NCI-H524 treated with DMSO at 0.1 percent for 48 hours (cell line): ENCODE measurements at places on chromosomes 13 and 19.

- DNase-seq, result no peak
Observed at GRCh38 chr13:82739881-82740280, 1142.4 kb downstream of the SLITRK1 start.

GRCh38 chr13:71338070-71338469 is 528.9 kb downstream of the DACH1 start:
- DNase-seq, result no peak

- no peak for DNase-seq
Observed at GRCh38 chr13:106527445-106527801, 8.0 kb downstream of the EFNB2 start.

DNA sequence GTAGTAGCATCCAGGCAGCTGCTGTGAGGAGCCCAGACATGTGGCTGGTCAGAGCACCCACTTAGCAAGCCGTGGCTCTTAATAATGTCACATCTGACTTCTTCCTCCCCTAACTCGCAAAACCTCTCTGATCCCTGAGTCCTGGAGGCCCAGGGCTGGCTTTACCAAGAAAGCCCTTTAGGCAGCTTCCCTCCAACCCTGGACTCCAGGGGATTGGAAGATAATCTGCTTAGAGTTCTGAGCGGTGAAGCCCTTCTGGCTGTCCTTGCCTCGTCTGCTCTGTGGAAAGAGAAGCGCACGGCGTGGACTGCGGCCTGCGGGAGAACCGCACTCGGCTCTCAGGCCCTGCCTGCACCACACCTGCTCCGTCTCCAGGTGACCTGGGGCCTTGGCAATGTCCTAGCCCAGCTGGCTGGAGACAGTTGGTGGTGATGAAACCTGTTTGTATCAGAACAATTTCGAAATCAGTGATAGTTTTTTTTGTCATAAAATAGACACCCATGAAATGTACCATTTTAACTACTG is 64.5 kb upstream of the MCF2L start:
- no peak for DNase-seq

- no peak for DNase-seq
Observed at GRCh38 chr19:6821639-6822310, 49.3 kb downstream of the VAV1 start.

DNA sequence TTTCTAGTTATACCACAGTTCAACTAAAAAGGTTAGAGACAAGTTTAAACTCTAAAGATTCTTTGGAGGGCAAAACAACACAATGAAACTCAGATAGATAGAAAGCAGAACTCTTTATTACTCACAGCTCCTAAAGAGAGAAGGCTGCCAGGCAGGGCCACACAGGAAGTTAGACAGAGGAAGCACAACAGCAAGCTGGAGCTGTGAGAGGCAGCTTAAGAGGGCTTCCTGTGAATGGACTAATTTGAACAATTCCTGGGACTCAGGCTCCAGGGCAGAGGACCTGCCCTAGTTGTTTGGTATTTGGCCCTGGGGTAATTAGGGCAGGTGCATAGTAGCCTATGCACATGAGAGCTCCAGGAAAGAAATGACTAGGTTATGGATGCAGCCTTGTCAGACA is 803.6 kb downstream of the DIAPH3 start:
- no peak for DNase-seq

GRCh38 chr13:44726214-44726613 is 150.1 kb upstream of the TSC22D1 start:
- DNase-seq, result peak; percentile 25

DNA sequence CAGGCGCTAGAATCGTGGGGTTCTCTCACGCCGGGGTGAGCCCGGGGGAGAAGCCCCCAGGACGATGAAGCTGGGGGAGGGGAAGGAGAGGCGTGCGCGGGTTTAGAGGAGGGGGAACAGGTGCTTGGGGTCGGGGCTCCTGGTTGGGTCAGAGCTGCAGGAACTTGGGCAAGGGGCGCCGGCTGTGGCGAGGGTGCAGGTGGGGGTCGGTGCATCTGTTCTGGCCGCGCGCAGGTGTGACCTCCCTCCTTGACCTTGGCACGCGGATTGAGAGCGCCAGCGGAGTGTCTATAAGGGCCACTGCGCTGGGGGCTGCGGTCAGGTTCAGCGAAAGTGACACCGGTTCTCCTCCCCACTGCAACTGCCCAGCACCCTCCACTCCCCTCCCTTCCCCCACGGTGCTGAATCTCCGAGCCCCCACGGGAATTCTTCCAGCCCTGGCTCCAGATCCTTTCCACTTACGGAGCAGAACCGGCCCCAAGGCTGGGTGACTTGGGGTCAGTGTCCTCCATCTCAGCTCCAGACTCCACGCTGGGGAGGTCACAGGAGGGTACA is 618 bp downstream of the TMEM38A start:
- DNase-seq, result no peak

DNA sequence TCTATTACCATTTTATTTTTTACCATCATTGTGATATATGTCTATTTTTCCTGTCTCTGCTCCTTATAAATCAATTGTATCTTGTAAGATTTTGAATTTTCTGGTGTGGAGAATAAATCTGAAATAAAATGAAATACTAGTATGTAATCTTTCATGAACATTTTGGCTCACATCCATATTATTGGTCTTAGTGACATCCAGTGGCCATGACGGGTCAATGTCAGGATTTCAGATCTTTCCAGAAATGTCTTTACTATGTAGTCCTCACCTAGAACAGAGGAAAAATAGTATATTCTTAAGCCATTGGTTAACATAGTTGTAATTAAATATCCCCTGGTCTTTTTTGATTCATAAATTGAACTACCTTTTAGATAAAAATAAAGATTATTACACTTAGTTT is 109.8 kb upstream of the GPC6 start:
- no peak for DNase-seq

DNA sequence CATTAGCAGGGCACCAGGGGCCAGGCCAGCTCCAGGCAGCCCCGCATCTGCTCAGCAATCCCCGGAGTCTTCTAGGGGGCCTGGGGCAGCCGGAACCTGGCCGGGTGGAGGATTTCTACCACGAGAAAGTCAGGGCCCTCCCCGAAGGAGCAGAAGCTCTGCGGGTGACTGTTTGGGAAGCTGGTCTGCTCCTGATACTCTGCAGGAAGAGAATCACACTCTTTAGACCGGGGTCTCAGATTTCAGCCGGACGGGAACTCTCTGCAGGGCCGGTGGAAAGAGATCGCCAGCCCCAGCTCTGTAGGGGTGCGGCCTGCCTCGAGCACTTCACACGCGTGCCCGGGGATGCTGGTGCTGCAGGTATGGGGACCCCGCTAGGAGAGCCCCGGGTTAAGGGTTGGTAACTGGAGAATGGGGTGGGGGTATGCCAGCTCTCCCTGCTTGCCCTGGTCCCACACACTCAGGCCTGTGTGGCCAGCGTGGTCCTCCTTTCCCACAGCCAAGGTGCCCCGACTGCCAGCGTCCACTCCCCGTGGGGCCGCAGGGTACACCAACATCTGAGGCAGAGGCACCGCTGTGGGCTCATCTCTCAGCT is 20.1 kb downstream of the RASA3 start:
- no peak for DNase-seq

- DNase-seq, result no peak
Observed at GRCh38 chr19:23474172-23474571, 78.9 kb upstream of the ZNF91 start.

- no peak for DNase-seq
Observed at GRCh38 chr13:48578516-48579164, 45.8 kb upstream of the RCBTB2 start.

DNA sequence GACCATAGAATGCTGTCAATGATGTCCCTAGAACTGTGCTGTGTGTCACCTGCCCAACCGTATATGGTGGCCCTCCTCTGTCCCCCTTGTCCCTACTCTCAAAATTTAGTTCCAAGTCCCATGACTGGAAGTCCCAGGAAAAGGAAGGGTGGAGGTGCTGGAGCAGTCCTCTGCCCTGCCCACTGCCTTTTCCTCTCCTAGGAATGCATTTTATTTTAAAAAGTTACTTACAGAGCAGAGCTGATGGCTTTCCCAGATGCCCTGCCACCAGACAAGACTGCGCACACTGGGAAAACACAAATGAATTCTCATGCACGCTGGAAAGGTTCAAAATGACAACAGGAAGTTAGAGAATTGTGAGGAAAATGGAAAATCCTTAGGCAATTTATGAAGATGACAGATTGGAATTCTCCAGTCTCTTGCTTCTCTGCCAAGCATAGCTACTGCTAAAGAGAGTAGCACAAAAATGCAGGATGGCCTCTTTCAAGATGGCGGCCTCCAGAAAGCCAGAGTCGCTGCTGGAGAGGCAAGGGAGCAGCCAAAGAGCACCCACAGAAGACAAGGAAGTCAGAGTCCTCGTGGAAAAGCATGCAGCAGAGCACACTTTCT is 117.1 kb upstream of the TSC22D1 start:
- no peak for DNase-seq

DNA sequence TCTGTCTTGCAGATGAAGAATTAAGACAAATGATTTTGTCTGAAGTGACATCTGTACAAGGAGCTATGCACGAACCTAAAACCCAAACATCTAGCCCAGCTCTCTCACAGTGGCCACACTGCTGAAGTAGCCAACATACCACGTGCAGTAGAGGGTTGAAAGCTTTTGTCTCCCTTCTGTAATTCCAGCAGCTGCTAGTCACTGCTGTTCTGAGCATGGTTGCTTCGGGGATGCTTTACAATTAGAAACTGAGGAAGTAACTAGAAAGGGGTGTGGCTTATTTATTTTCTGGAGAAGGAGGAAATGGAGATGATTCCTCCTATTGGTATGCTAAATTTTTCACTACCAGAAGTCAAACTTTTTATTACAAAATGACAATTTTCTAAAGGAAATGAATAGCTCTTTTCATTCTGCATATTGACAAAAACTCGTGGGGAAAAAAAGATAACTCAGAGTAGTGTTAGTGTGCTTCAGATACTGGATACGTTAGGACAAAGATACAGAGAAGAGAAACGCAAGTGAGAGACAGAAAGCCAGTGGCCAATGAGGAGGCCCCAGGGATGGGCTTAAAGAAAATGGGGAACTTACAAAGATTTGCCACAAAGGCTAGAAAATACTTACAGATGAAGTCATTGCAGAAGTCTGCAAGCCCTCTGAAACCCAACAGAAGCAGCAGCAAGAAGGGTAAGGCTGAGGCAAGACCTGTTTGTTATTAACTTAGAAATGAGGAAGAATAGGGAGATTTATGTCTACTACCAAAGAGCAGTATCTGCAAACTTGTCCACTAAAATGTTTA is 192.7 kb upstream of the MIR17HG start:
- no peak for DNase-seq

DNA sequence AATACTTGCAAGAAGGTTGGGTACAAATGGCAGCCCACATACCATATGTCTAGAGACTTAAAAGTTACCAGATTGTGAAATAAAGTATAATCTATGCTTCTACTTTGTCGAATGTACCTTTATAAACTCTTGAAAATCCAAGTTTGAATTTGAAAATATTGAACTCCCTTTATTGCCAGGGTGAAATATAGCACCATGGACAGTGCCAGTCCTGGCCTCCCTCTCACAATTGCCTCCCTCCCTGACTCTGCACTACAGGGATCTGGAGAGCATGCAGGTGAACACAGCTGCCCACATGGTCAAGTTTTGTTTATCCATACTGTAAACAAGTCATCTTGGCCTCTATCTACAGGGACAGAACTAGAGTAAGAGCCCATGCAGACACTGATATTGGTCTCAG is 394.1 kb upstream of the SLITRK6 start:
- DNase-seq, result no peak

- no peak for DNase-seq
Observed at GRCh38 chr19:39906820-39907611, 27.4 kb downstream of the FCGBP start.

GRCh38 chr19:8389891-8390616 is at the start of gene RAB11B:
Gene RAB11B (plus strand): TSS chr19:8390360. CDS start chr19:8390417, 57 bp downstream.
- DNase-seq, result peak; percentile 100
